ENCODE measurements at places on chromosomes 12 and 14. TPM values are rescaled to one million over a fixed set of nuclear protein-coding genes. Genes with fewer than 3 reads are reported as not detected.

OGFOD2 gene
- total RNA-seq: 24.7 TPM

CLEC14A gene
- not detected for total RNA-seq

ZDHHC22 gene
- total RNA-seq: not detected

MYH6 gene
- total RNA-seq: not detected

MEG3 gene
- 0.91 TPM for total RNA-seq

ANAPC5 gene
- total RNA-seq: 137 TPM

BMP4 gene
- total RNA-seq: 0.11 TPM

RNASE7 gene
- not detected for total RNA-seq

Data from activated T-cell treated with anti-CD3 and anti-CD28 coated beads, Interleukin-2, amount 50 U/mL, for 4 hours (primary cell).